Occipital lobe (tissue), 3 donors: ENCODE measurements at places on chromosomes 4 and X.

DNA sequence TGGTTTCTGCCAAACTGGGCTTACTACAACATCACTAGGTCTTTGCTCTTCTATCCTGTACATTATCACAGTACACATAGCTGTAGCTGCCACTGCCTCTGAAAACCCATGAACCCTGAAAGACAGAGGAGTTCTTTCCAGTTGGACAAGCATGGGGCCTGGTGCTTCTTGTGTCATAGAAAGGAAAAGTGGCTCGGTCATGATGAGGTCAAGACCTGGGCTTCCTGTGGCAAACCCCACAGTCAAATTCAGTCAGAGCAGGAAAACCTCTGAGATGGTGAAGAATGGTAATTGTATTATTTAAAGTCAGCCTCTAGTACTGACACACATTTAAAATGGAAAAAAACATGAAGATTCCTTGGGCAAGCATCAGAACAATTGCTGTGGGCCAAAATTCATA is 133.3 kb upstream of the PRPS2 start:
- no peak for DNase-seq

- DNase-seq, result no peak
These were observed 314.9 kb upstream of the TRAM1L1 start for GRCh38 chr4:117400039-117400835.

GRCh38 chr4:183765251-183765911 is 106.3 kb downstream of the TRAPPC11 start:
- no peak for DNase-seq

DNA sequence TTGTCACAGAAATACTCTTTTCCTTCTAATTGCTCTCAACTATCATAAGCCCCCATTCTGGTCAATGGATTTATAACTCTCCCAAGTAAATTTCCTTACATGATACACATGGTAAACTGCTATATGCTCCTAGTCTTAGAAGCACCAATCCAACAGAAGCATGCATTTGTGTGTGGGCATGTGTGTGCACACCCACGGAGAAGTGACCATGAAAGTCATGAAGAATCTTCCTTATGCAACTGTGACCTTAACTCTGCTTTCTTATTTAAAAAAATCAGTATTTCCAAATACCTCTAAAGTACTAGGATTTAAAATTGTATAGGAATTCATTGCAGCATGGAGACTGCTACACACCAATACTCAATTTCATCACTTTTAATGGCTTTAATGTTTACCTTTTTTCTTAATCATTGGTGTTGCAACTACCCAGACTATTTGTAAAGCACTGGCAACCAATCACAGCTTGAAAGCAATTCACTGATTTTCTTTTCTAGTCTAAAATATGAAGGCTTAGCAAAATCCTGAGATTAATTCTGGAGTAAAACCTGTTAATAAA is 47.6 kb downstream of the MAML3 start:
- no peak for DNase-seq

GRCh38 chrX:7240929-7241328 is 93.0 kb upstream of the PUDP start:
- no peak for DNase-seq

DNA sequence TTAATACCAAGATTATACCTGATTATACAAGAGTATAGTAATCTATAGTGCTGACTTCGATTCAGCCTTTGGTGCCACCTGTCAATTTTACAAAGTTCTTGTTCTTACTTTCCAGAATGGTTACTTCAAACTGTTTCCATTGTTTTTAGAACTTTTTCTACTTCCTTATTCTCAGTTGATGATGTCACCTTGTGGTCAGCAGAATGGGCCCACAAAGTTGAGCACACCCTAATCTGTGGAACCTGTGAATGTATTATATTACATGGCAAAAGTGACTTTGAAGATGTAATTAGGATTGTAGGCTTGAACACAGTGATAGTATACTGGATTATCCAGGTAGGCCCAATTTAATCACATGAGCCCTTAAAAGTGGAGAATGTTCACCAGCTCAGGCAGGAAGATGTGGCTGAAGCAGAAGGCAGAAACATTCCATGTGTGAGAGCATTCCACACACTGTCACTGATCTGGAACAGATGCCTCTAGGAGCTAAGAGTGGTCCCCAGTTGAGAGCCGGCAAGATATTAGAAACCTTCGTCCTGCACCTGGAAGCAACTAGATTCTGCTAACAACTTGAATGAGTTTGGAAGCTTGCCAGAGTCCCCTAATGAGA is 6.3 kb upstream of the SGMS2 start:
- DNase-seq, result no peak

GRCh38 chrX:41491267-41492004 is 44.3 kb downstream of the NYX start:
- peak; percentile 12 for DNase-seq

DNA sequence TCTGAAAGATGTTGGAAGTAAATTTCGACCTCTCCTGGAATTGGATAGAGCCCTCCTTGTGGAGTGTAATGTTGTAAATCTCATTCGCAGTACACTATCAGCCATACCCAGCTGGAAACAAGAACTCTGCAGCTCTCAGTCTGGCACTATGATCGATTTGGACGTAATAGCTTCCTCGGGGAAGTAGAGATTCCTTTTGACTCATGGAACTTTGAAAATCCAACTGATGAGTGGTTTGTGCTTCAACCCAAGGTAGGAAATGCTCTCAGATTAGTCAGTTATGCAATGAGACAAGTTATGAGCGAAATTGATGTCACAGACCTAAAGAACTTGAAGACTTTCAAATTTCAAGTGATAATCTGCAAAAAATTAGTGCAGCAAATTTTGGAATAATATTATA is 103.9 kb downstream of the SYTL5 start:
- DNase-seq, result no peak

DNA sequence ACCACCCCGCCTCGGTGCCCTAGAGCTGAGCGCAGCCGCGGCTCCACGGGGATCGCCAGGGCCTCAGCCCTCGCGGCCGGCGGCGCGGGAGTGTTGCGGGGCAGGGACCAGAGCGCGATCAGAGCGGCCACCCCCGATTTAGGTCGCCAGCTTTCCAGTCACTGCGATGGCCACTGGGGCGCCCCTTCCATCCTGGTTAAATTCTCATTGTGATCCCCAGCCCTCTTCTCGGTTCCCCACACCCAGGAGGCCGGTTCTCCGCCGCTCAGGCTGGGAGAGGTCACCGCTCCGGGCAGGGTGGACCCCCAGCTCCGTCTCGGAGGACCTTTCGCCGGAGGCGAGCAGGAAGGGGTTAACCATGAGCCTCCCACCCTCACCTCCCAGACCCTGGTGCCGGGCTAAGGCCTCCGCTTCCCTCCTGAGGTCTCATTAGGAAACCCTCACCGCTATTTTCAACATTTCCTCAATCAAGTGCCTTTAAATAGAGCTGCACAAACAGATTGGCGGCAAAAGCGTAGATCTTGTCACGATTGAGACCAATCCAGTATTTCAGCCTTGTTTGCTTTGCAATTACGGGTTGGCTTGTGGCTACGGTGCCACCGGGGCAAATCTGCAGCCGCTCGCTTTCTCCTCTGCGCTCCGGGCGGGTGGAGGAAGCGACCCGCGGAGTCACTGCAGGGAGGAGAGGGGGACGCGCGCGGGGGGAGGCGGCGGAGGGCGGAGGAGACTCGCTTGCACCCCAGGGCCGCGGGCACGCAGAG is 8.3 kb upstream of the HAND2 start:
- DNase-seq, result no peak

DNA sequence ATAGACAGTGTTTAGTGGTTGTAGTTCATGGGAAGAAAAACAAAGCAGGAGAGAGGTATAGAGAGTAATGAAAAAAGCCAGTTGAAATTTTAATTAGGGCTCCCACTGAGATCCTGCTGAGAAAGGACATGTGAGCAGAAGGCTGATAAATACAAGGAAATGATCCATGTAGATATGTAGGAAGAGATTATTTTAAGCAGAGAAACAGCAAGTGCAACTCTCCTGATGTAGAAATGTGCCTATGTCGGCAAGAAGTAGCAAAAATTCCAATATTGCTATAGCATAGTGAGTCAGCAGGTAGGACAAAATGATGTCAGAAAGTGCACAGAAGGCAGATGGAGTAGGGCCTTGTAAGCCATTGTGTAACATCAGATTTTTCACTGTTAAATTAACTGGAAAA is 1027.3 kb downstream of the PCDH18 start:
- no peak for DNase-seq

DNA sequence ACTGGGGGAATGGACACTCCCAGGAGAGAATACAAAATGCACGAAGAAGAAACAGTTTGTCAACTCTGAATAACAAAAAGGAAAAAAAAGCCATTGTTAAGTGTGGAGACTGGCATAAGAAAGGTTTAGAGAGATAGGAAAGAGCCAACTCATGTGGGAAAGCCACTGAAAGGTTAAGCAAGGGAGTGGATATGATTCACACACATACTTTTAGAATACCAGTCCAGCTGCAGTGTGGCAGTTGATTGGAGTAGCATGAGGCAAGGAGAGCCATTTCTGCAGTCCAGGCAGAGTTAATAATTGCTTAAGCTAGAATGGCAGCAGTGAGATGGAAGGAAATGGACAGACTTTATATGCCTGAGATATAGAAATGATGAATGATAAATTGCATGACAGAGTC is 36.9 kb upstream of the ADAD1 start:
- no peak for DNase-seq

DNA sequence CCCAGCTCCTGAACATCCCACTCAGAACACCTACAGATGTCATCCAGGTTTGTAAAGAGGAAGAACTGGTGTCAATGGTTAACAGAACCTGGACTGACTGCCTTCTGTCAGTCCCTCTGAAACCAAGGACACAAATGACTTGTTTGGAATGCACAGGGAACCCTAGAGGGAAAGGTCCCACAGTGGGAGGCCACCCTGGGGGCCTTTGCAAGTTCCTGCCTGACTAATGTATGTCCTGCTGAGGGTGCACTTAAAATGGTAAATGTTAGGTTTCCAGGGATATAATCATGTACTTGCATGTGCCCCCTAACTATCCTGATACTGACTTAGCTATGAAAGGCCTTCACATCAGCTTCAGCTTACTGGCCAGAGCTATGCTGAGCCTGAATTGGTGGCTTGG is 15.0 kb upstream of the XAGE2 start:
- no peak for DNase-seq

DNA sequence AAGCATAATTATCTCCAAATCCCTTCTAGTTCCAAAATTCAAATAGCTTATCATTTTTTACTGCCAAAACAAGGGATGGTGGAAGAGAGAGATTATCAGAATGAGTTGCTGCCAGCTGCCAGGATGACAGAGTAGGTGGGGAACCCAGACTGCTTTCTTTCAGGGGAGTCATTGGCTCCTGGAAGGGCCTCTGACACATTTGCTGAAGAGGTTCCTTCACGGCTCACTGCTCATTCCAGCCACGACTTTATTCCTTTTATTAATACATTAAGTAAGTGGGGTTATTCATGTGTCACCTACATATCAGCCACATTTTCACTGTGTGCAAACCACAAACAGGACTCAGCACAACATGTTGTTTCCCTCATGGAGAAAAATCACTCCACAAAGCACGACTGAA is 12.7 kb upstream of the SMIM43 start:
- no peak for DNase-seq

GRCh38 chrX:320126-320783 is 1.7 kb upstream of the GTPBP6 start:
- DNase-seq, result no peak

GRCh38 chrX:100819837-100820666 is at the start of gene CSTF2:
Gene CSTF2, plus strand, starts transcription at chrX:100820391. Its CDS starts 26 bp downstream, at chrX:100820417.
- peak; percentile 66 for DNase-seq

GRCh38 chr4:24578364-24578763 is 6.0 kb downstream of the DHX15 start:
- no peak for DNase-seq

- DNase-seq, result no peak
These were observed 234.0 kb upstream of the VCX3A start for GRCh38 chrX:6768881-6769280.

GRCh38 chrX:13001097-13001496 is 26.2 kb downstream of the TMSB4X start:
- no peak for DNase-seq

DNA sequence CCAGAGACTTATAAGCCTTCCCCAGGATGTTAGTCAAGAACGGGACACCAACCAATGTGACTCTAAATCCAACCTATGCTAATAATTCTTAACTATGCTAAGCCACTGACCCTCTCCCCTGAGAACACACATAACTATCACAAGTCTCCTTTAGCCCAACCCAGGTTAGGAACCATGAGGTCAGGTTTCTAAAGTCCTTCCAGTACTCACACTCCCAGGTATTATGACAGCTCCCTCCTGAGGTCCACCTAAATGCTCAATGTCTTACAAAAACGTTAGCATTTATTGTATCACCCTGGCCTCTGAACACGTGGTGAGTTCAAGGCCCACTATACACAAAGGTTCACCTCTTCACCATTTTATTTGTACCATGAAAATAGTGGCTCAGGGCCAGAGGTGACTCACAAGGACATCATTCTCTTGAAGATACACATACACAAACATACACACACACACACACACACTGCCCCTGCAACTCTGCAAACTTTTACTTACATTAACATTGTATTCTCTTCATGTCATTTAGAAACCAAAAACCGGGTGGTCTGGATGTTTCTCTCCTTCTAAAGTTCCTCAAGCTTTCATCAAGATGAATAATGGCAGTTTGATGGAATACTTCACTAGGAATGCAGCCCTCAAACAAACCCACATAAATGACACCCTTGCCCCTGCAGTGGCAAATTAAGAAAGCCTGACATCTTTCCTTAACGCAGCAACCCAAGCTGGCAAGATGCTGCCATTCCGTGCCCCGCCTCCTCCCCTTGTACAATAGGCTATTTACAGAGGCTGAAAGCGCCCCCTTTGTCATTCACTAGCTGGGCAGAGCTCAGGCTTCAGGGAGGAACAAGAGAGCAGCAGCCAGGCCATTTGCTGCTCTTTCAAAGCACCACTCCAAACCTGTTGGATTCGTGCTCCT is 17.7 kb downstream of the ACSL1 start:
- DNase-seq, result peak; percentile 63

- no peak for DNase-seq
These were observed 164.3 kb downstream of the RAPGEF2 start for GRCh38 chr4:159266981-159267868.
